Cardiac muscle cell (in vitro differentiated cells and primary cell): ENCODE measurements at places on chromosomes 13 and 19. TPM values are rescaled to one million over a fixed set of nuclear protein-coding genes. Genes with fewer than 3 reads are reported as not detected.

DNA sequence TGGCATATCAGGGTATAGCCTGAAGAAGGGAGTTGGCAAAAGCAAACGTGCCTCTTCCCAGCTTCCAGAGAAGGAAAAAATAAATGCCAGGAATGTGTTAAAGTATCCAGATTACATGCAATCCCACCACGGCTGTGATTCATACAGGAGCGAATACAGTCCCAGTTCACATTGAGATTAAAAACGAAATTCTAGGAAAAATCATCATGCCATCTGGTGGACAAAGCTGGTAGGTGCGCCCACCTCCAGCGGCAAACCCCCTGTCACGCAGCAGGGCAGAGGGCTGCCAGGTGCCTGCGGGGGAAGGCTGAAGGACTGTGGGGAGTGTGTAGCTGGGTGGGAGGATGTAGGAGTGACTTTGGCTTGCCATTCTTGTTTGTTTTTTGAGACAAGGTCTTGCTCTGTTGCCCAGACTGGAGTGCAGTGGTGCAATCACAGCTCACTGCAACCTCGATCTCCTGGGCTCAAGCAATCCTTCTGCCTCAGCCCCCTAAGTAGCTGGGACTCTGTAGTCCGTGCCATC, 6.4 kb upstream of the DMWD start:
- H3K4me3 ChIP-seq: no peak overlapping the region
- no peaks in the 10 kb centered on the region for H3K4me1 ChIP-seq
- DNase-seq: peak; percentile 68
- H3K27ac ChIP-seq: no peak overlapping the region
- H3K36me3 ChIP-seq: no peaks in the 10 kb centered on the region
- H3K27me3 ChIP-seq: no peaks in the 10 kb centered on the region

- H3K27ac ChIP-seq: no peak overlapping the region
- no peak overlapping the region for H3K4me3 ChIP-seq
- no peaks in the 10 kb centered on the region for H3K27me3 ChIP-seq
- peaks cover under 1% of the 10 kb centered on the region for H3K36me3 ChIP-seq
- no peaks in the 10 kb centered on the region for H3K4me1 ChIP-seq
Measured at GRCh38 chr13:30453727-30454126, 12.0 kb downstream of the HMGB1 start.

DNA sequence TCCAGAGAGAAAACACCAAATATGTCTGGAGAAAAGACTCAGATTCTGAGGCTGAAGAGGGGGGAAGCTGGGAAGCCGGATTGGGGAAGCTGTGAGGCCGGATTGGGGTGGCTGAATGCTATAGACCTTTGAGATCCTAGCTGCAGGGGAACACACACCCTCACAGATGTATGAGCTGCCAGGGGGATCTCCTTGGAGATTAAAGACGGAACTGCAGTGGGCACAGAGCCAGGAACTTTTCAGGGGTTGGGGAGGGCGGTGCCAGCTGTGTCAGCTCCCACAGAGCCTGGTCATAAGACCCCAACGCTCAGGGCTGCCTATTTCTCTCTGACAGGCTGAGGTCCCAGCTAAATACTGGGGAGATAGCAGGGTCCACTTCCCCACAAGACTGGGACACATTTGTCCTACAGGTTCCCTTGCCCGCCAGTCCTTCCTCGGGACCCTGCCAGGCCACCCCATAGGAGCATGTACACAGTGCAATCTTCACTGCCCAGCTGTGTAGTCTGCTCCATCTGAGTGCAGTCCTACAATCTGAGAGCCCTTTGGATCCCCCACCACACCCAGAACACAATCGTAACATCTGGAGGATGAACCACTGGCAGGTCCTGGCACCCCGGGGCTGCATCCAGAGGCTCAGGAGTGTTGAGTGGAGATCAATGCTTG, 1893.9 kb downstream of the PCDH9 start:
- H3K4me3 ChIP-seq: no peak overlapping the region
- no peaks in the 10 kb centered on the region for H3K27me3 ChIP-seq
- H3K4me1 ChIP-seq: no peaks in the 10 kb centered on the region
- no peak for DNase-seq
- no peaks in the 10 kb centered on the region for H3K36me3 ChIP-seq
- no peak overlapping the region for H3K27ac ChIP-seq

- H3K27ac ChIP-seq: no peak overlapping the region
- H3K27me3 ChIP-seq: no peaks in the 10 kb centered on the region
- H3K36me3 ChIP-seq: no peaks in the 10 kb centered on the region
- H3K4me1 ChIP-seq: no peaks in the 10 kb centered on the region
- DNase-seq: no peak
Measured at GRCh38 chr13:44868397-44868796, 120.9 kb downstream of the NUFIP1 start.

DNA sequence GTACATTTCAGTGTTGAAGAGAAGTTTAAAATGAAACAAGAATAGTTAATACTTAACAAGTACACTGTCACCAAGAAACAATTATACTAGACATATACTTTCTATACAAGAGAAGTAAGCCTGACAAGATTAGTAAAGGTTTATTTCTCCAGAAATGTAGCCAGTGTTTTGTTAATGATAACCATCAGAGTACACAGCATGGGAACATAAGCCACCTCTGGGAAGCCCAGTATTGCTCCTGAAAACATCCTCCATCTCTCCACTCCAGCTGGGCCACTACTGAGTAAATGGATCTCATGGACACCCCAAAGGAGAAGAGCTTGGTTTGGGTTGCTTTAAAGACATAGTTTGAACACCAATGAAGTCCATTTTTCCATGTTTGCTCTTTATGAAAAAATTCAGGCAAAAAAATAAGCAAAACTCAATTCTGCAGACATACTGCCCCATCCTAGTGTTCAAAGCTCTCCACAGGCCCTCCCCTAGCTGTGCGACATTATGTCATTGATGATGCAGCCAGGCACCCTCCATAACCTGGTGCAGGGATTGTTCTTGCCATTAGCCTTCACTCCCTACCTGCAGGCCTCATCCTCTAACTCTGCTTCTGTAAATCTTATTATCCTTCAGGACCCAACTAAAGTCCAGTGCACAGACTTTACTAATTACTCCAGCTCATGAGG, 61.9 kb downstream of the LHFPL6 start:
- DNase-seq: no peak
- H3K4me3 ChIP-seq: no peak overlapping the region
- no peaks in the 10 kb centered on the region for H3K36me3 ChIP-seq
- H3K27ac ChIP-seq: no peak overlapping the region

GRCh38 chr19:17052439-17052838, 22.8 kb downstream of the HAUS8 start:
- no peaks in the 10 kb centered on the region for H3K27me3 ChIP-seq
- H3K36me3 ChIP-seq: no peaks in the 10 kb centered on the region
- H3K4me1 ChIP-seq: no peaks in the 10 kb centered on the region
- peak; percentile 60 for DNase-seq
- H3K4me3 ChIP-seq: no peak overlapping the region

GRCh38 chr13:108003626-108004025, 211.7 kb downstream of the LIG4 start:
- H3K4me1 ChIP-seq: no peaks in the 10 kb centered on the region
- no peak overlapping the region for H3K27ac ChIP-seq
- H3K4me3 ChIP-seq: no peak overlapping the region
- H3K27me3 ChIP-seq: no peaks in the 10 kb centered on the region
- DNase-seq: no peak

Gene ZIM2
- not detected in 2 replicates for total RNA-seq

Gene TSPAN16
- total RNA-seq: not detected in 2 replicates

Gene LRG1
- total RNA-seq: 0.49 and 0.66 TPM in 2 replicates

Gene PEX11G
- 5.5 and 6.5 TPM in 2 replicates for total RNA-seq

Gene ATP7B
- 9.1 and 14.4 TPM in 2 replicates for total RNA-seq

Gene FFAR2
- total RNA-seq: not detected in 2 replicates
